ENCODE measurements at places on chromosomes 12 and 14.

DNA sequence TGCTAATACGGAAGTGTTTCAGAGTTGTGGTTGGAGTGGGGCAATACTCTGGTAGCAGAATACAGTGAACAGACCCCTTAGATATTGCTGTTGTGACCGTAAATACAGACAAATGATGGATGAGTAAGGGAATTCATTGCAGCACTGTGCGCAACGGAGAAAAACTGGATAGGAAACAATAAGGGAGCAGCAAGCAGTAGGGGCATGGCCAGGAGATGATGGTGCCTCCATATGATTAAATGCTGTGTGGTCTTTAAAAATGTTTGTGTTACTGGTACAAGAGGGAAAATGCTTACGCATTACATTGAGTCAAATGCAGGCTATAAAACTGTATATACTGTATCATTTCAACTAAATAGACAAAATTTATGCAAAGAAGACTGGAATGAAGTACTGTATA, 61.6 kb downstream of the EML1 start:
- DNase-seq, result no peak

DNA sequence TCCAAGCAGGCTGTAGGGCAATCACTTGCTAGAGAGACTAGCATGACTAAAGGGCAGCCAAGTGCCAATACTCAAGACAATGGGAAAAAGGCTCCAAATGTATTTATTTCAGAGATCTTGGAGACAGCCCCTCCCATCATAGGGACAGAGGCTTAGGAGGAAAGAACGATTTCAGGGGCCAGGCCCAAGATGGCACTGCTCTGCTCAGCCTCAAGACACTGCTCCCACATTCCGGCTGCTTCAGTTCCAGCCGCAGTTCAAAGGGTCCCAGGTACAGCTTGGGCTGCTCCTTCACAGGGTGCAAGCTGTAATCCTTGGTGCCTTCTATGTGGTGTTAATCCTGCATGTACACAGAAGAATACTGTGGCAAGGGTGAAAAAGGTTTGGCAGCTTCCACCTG, 19.4 kb upstream of the OR4K5 start:
- DNase-seq, result no peak

DNA sequence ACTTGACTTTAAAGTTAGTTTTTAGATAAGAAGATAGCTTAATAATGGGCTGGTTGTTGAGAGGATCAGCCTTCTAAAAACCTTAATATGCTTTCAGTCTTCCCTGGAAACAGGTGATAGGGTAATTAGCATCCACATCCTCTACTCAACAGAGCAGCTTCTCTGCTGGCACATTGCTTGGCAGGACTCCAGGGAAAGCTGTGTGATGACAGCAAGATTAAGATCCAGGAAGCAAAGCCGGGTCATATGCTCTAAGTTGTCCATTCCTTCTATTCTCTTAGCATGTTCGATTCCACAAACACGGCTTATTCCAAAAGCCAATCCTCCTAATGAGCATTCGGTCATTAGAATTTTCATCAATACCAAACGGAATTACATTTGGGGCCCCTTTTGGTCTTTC, 87.0 kb downstream of the HMGA2 start:
- no peak for DNase-seq

GRCh38 chr12:113248051-113248825, 27.0 kb downstream of the TPCN1 start:
- DNase-seq, result no peak

- DNase-seq, result no peak
Measured at GRCh38 chr14:74754157-74754556, 9.0 kb upstream of the YLPM1 start.

GRCh38 chr12:7637615-7638014, 28.1 kb downstream of the APOBEC1 start:
- no peak for DNase-seq

- peak; percentile 81 for DNase-seq
Measured at GRCh38 chr12:53220694-53221202, 11.3 kb downstream of the RARG start.

DNA sequence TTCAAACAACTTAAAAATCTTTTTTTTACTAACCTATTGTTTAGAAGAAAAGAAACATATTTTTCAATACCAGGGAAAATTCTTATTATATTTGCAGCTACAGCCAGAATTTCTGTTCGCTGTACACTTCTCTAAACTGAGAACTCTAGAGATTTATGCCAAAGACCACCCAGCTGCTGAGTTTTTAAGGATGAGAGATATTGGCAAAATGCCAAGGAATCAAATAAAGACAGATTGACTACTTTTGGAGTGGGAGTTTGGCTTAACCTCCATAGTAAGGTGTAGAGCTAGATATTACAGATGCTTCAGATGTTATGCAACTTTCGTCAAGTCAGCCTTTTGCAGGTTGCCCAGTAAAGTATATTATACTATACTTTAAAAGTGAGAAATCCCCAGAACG, 71.8 kb downstream of the TTLL5 start:
- no peak for DNase-seq

DNA sequence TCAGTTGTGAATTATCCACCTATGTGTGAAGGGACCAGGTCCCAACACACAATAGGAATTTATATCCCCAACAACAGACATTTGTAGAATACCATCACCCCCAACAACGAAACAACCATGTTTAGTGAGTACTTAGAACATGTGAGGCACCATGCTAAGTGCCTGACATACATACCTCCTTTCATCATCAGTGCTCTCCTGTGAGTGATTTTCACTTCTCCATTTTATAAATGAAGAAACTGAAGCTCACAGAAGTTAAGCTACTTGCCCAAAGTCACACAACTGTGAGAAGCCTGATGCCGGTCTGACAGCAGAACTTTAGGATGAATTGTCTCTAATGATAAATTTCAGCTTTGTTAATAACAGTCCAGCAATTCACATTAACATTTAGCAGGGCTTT, 35.4 kb downstream of the SPTB start:
- DNase-seq, result no peak

- DNase-seq, result no peak
Measured at GRCh38 chr12:100859063-100859627, 64.6 kb downstream of the ANO4 start.

DNA sequence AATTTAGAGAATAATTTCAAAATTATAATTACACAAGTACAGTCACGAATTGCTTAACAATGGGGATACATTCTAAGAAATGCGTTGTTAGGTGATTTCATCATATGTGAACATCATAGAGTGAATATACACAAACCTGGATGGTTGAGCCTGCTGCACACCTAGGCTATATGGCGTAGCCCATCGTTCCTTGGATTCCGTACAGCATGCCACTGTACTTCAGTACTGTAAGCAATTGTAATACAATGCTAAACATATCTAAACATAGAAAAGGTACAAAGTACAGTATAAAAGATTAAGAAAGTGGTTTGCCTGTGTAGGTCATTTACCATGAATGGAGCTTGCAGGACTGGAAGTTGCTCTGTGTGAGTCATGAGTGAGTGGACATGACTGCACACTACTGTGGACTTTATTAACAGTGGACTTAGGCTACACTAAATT, 286.2 kb downstream of the CACNA1C start:
- no peak for DNase-seq

DNA sequence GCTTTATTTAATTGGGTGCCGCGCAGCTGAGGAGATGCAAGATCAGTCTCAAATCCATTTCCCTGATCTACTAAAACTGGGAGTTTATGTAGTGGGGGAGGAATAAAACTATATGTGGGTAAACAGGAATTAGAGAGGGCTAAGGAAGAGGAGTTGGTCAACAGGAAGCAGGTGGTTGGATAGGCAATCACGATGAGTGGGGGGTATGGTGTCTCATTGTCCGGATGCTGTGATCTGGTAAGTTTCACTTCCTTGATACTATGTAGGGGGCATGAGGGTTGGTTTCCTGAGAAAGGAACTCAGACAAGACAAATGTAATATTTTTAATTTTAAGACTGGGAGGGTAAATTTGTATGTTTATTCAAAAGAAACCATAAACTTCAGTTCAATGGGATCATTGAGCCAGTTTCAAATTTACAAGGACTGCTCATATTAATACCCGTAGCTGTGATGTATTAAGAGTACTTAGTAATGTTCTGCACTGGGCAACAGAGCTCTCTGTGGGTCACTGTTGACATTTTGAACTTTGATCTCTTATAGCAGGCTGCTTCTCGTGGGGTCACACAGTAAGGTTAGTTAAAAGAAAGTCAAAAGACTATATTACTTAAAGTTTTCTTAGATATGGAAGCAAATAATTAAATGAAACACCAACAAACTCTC, 786.2 kb upstream of the FBXO33 start:
- DNase-seq, result no peak

DNA sequence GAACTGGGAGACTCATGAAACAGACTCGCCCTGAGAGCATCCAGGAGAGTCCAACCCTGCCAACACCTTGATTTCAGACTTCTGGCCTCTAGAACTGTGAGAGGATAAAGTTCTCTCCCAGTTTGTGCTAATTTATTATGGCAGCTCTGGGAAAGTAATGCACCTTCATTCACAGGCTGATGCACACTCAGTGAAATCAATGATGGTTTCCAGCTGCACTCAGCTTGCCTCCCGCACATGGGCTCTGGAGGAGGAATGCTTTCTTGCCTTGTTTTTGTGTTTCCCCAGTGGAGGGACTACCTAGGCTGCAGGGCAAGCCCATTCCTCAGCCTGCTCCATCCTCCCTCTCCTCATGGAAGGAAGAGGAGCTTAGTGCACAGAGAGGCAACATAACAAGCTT, 45.7 kb downstream of the TMEM132C start:
- no peak for DNase-seq

DNA sequence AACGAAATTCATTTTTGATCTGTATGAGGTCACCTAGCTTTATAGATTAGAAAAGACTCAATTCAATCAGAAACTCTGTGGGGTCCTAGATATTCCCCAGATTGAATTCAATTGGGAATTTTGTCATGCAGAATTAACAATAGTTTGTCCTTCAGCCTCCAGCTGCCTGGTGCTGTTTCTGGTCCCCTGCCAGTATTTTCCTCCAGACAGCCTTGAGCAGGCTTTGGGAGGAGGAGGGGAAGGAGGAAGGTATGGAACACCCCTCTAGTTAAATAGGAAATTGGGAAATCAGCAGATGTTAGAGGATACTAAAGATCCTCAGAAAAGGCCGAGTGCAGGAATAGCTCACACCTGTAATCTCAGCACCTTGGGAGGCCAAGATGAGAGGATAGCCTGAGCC, 10.6 kb downstream of the GRIP1 start:
- no peak for DNase-seq

DNA sequence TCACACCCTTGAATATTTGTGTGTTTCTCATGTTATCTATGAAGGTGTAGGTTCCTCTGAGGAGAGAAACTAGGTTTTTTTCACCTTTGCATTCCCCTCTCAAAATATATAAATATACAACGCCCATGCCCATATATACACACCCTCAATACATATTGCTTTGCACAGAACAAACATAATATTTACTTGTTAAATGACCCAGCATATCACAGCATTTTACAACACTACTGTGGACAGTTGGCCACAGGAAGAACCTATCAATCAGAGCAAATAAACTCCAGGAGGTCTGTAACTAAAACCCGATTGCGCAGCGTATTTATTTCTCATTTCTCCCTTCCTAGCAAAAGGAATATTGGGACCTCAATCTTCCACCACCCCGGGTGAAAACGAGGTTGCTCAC, 196.0 kb downstream of the SLC5A8 start:
- DNase-seq, result no peak

- DNase-seq, result no peak
Measured at GRCh38 chr12:14156606-14157005, 175.2 kb upstream of the GRIN2B start.

DNA sequence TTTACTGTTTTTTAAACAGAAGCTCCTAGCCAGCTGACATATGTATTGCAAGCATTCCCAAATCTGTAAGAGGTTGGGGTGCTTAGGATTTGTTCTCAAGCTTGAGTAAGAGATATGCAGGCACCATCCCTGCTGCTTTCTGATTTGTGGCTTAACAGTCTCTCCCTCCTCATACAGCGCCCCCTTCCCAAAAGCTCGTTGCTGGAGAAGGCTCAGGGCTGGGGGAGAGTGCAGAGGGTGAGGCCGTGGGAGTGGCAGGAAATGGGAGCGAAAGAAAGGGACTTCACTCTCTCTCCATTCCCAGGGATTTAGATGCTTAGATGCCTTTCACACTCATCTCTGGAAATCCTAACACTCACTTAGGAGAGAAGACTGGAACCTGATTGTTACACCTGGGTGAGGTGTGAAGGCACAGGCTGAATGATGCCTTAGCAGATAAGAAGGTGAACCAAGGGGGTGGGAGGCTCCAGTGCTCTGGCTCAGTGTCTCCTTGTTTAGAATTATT, 172.0 kb downstream of the C12orf75 start:
- DNase-seq, result no peak

DNA sequence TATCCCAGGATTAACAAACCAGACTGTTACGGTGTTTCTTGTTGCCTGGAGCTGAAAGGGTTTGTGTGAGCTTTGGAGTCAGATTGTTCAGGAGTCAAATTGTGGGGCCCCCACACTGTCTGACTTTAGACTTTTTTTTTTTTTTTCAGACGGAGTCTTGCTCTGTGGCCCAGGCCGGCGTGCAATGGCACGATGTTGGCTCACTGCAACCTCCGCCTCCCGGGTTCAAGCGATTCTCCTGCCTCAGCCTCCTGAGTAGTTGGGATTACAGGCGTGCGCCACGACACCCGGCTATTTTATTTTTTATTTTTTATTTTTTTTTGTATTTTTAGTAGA, 847 bp downstream of the TSFM start:
- DNase-seq, result no peak

DNA sequence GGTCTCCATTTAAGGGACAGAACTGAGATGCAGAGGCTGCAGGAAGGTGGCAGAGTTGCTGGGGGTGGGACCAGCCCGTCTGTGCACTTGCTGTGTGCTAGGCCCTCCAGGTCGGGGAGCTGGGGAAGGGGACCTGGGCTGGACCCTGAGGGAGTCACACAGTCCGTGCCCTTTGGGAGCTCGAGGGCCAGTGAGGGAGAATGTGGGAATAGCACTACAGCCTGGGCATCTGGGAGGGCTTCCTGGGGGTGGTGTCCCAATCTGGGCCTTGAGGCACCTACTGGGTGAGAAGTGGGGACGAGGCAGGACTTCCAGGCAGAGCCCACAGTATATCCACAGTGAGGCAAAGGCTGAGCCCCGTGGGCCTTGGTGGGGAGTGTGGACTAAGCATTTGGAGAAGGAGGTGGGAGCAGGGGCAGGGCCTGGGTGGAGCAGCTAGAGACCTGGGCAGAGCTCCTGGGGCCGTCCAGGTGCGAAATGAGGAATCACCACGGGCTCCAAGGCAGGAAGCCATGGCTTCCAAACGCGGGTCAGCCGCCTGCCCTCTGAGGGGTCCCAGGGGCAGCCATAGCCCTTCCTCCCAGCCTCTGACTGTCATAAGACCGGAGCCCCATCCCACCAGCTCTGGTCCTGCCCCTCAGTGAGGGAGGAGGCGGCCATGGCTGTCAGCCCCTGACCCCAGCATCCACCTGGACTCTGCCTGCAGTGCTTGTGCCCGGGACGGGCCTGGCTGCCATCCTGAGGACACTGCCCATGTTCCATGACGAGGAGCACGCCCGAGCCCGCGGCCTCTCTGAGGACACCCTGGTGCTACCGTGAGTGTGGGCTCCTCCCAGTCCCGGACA, 6.6 kb downstream of the ASPG start:
- no peak for DNase-seq

DNA sequence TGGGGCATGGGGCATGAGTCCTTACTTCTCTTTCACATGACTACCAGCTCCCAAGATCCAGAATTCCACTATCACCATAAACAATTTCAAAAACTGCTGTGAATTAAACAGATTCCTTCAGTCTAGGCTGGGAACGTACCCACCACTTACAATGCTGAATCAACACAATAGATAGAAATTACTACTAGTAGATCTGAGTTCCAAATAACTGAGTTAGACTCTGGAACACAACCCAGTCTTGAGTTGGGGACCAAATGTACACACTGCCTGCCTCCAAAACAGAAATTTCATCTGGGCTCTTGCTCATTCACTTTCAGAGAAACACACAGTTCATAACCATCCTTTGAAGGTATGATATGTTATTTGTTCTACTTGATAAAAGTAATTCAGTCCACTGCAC, 8.9 kb downstream of the CORO1C start:
- no peak for DNase-seq
